ENCODE measurements at places on chromosomes 5 and 9. TPM values are rescaled to one million over a fixed set of nuclear protein-coding genes. Genes with fewer than 3 reads are reported as not detected.

Gene CANX
- 465 TPM for total RNA-seq

Gene MUSK
- 1.3 TPM for total RNA-seq

Gene N4BP3
- 2.7 TPM for total RNA-seq

Gene GFRA3
- total RNA-seq: 0.72 TPM

Gene CDH9
- total RNA-seq: not detected

Gene PCDHGB1
- total RNA-seq: 7.1 TPM

Gene ST8SIA4
- total RNA-seq: 5.4 TPM

Gene FCHSD1
- total RNA-seq: 3.7 TPM

Gene ZFP37
- total RNA-seq: 0.82 TPM

Gene CSF2
- total RNA-seq: not detected

Gene ITK
- 0.99 TPM for total RNA-seq

Gene TRIM7
- total RNA-seq: 20.0 TPM

Gene IL9
- not detected for total RNA-seq

Gene CER1
- total RNA-seq: not detected

Gene BTNL8
- total RNA-seq: 0.27 TPM

Gene ASPN
- total RNA-seq: 4.5 TPM

Gene MEIKIN
- total RNA-seq: not detected

Gene SPATA31D4
- total RNA-seq: not detected

Gene IL5
- total RNA-seq: not detected

Gene HABP4
- 22.7 TPM for total RNA-seq

Gene EQTN
- not detected for total RNA-seq

Gene CCDC171
- total RNA-seq: 1.7 TPM

Gene ARID3C
- not detected for total RNA-seq

Gene CCDC69
- 178 TPM for total RNA-seq

Gene HSPB3
- total RNA-seq: 492 TPM

Gene ADAMTS19
- 1.1 TPM for total RNA-seq

Gene CDO1
- 5.4 TPM for total RNA-seq

Gene ABLIM3
- 130 TPM for total RNA-seq

Gene JADE2
- 28.7 TPM for total RNA-seq

Gene TMEM252
- not detected for total RNA-seq

Gene MCCC2
- 118 TPM for total RNA-seq

Gene MACIR
- 4.7 TPM for total RNA-seq

Gene SLCO6A1
- not detected for total RNA-seq

Gene LHX3
- not detected for total RNA-seq

Gene APBA1
- 1.7 TPM for total RNA-seq

Gene PCDHGB5
- total RNA-seq: 6.4 TPM

Gene FBXO10
- total RNA-seq: 8.3 TPM

Gene SARDH
- 0.64 TPM for total RNA-seq

Gene WWC1
- 4.3 TPM for total RNA-seq

Gene PCDHGA1
- 3.0 TPM for total RNA-seq

Gene SHC3
- 0.59 TPM for total RNA-seq

Gene ABL1
- 33.3 TPM for total RNA-seq

Gene SUSD3
- total RNA-seq: 0.87 TPM

Gene INSL4
- total RNA-seq: not detected

Gene GABRP
- total RNA-seq: not detected

Measured in left ventricle myocardium superior (tissue), 1 donor.